ENCODE measurements at places on chromosomes 6 and 20.

DNA sequence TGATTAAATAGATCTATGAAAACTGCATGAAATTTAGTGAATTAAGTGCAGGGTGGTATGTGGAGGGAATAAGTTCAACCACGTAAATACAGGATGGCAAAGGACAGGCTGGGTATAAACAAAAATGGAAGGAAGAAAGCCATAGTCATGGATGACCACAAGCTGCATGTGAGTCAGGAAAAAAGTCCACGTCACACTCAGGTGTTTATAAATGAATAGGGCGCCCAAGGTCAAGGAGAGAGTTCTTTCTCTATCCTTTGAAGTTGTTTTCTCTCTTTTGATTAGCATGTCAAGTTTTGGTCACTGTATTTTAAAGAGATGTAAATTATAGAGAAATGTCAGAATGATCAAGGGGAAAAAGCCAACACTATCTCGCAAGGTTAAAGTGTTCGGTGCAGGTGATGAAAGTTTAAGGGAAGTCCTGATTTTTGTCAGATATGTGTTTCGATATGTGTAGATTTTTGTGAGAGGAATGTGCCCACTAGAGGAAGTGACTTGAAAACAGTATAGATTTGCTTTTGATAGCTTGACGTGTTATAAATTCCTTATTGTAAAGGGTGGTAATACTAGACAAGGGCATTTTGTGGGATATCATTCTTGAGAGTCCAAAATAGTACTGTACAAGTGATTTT lies 58.7 kb downstream of the MAP3K4 start:
- DNase-seq: no peak

DNA sequence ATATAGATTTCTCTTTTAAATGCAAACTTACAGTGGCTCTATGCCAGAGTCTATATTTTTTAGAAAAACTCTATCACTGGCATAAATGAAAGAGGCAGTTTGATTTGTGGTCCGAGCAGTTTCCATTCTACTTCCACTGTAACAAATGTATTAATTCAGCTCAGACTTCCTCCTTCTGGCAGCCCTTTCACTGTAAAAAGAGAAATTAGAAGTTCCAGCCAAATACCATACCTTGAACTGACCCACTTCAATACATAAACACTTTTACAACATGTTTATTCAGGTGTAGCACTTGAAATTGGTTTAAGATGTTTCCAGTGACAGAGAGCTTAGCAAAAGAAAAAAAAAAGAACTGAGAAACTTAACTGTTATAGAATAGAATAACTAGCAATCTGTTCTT lies 99.3 kb downstream of the BMP5 start:
- DNase-seq: peak; percentile 7

GRCh38 chr6:113632220-113632864 lies 224.8 kb upstream of the MARCKS start:
- peak; percentile 80 for DNase-seq

- DNase-seq: peak; percentile 2
These were observed 189.7 kb upstream of the NOX3 start for GRCh38 chr6:155645325-155645724.

DNA sequence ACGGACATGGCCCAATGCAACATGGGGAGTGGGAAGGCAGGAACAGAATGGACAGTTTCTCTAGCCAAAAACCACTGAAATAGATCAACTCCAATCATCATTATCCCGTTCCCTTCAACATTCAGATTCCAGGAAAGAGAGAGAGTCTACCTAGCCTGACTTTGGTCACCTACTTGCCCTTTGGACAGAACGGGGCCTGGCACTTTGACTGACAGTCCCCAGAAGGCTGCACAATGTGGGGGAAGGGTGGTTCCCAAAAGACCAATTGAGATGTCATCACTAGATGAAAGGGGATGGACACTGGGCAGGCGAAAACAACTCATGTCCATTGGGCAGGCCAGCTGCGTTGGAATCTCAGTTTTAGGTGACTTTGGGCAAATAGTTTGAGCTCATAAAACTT lies 15.0 kb upstream of the KIF16B start:
- DNase-seq: no peak

- DNase-seq: no peak
These were observed 639 bp upstream of the PPIL1 start for GRCh38 chr6:36875250-36875633.
